ENCODE measurements at places on chromosomes 3 and 15.

GRCh38 chr3:51968170-51968775 is 1.0 kb upstream of the PCBP4 start:
- DNase-seq = no peak

DNA sequence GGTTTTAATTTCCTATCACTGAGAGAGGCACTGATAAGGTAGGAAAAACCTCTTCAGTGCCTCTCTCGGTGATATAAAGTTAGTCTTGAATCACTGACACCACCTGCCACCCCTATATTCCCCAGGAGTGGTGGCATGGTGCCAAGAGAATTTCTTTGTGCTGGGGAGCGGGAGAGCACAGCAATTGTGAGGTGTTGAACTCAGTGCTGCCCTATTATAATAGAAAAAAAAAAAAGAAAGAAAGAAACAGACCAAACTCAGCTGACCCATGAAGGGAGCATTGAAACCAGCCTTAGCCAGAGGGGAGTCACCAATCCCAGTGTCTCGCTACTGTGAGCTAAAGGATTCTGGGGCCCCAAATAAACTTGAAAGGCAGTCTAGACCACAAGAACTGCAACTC is 201.4 kb upstream of the STT3B start:
- DNase-seq = no peak

- DNase-seq = no peak
These were observed 21.2 kb downstream of the LRRC2 start for GRCh38 chr3:46544771-46545503.

DNA sequence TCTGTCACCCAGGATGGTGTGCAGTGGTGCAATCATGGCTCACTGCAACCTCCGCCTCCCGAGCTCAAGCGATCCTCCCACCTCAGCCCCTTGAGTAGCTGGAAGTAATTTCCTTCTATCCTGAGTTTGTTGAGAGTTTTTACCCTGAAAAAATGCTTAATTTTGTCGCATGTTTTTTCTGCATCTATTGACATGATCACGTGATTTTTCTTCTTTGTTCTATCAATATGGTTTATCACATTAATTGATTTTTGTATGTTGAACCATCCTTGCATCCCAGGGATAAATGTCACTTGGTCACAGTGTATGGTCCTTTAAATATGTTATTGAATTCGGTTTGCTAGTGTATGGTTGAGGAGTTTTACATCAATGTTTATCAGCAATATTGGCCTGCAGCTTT is 11.9 kb upstream of the OR5K4 start:
- DNase-seq = no peak

DNA sequence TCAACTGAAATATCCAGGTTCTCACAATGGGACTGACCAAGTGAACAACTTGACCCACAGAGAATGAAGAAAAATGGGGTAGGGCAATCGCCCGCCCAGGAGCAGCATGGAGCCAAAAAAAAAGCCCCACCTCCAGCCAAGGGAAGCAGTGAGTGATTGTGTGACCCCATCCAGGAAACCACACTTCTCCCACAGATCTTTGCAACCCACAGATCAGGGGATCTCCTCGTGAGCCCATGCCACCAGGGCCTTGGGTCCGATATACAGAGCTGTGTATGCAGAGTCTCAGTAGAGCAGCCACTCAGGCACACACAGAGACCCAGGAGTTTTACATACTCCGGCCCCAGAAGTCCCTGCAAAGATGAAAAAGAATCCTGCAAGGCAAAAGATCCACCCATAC is 35.7 kb downstream of the PYGO1 start:
- DNase-seq = no peak
